Left renal pelvis (tissue), 4 donors: ENCODE measurements at places on chromosomes 6 and 20. TPM values are rescaled to one million over a fixed set of nuclear protein-coding genes. Genes with fewer than 3 reads are reported as not detected.
A peak's percentile ranks its signal among the peaks of the same experiment; 100 is the strongest.

GRCh38 chr6:106637717-106638341 lies 8.5 kb downstream of the QRSL1 start:
- DNase-seq, result no peak

DNA sequence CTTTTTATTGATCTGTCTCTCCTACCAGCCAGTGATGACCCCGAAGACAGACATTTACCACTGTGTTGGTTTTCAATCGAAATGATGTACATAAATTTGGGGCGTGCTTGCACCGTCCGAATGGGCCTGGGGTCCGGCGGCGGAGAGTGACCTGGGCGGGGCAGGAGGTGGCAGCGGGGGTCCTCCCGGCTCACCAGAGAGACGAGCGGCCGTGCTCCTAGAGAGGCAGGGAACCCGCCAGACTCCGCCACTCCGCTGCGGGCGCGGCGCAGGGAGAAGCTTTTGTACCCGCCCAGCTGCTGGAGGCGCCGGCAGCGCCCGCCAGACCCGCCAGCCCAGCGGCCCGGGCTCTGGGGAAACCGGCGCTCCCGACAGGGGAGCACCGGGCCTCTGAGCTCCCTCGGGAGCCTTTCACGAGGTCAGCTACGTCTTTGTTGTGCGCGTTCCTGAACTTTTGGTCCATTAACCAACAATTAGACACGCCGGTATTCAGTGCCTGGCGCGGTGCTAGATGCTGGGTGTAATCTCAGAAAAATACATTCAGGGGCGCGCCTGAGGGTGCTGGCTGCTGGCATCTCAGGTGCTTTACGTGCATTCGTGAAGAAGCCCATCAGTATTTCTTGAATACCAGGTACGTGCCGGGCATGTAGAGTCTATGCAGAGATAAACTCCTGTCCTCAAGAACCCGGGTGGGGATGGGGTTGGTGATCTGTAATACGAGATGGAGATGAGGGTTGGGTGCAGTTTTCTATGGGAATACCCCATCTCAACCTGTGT lies at the start of gene PGBD1:
Gene PGBD1, plus strand, starts transcription at position 285 of the 777 bp plus-strand sequence. CDS start 2,242 bp downstream, outside the sequence.
- peak; percentile 40 for DNase-seq

GRCh38 chr6:13112921-13113320 lies 215.4 kb downstream of the TBC1D7 start:
- no peak for DNase-seq

The MYB gene
- 1.5 TPM for polyA plus RNA-seq

The CCN6 gene
- polyA plus RNA-seq, result 4.6 TPM

DNA sequence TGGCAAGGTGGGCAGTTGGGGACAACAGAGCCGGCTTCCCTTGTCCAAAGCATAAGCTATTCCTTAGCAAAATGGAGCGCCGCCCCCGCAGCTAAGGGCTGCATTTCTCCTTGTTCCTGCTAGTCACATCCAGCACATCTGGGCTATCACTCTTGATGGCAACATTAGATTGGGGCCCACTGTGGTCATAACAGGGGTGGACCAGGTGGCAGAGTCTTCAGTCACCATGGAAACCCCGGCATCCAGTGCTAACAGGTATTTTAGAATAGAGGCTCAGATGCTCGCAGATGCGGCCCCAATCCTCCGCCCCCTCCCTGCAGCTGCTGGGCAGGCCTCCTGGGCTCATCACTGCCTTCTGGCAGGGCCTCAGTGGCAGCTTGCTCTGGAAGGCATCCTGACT lies 168.2 kb upstream of the PROKR2 start:
- no peak for DNase-seq

- DNase-seq, result no peak
These were observed 834.2 kb downstream of the KIF16B start for GRCh38 chr20:15739035-15739434.

The TFAP2A gene
- polyA plus RNA-seq, result 42.6 TPM

DNA sequence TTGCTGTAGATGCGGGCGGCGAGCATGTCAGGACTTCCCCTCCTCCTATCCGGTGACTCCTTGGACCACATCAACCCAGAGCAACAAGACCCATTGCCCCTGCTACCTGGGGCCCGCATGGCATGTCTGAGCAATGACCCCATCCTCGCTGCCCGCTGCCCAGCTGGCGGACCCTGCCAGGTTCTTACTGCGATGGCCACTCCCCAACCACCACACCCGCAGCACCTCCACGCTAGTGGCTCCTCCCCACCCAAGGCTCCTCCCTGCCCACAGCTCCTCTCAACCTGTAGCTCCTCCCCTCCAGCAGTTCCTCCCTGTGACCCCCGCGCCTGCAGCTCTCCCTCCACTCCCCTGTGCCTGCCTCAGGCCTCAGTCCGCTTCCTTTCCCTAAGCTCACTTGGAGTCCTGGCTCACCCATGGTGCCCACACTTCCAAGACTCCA lies 17.6 kb upstream of the SERPINB9 start:
- no peak for DNase-seq

DNA sequence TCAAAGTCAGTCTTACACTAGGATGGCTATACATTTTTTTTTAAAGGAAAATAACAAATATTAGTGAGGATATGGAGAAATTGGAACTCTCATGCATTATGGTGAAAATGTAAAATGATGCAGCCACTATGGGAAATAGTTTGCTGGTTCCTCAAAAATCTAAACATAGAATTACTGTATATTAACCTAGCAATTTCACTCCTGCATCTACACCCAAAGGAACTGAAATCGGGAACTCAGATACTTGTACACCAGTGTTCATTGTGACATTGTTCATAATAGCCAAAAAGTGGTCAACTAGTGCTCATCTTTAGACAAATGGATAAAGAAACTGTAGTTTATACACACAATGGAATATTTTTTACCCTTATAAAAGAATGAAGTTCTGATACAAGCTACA lies 110.7 kb downstream of the UTRN start:
- no peak for DNase-seq

GRCh38 chr20:48956052-48956451 lies 34.5 kb downstream of the ARFGEF2 start:
- DNase-seq, result no peak

The MYT1 gene
- polyA plus RNA-seq, result 0.79 TPM

The SLC17A3 gene
- polyA plus RNA-seq, result 0.89 TPM

The PTCRA gene
- not detected for polyA plus RNA-seq

DNA sequence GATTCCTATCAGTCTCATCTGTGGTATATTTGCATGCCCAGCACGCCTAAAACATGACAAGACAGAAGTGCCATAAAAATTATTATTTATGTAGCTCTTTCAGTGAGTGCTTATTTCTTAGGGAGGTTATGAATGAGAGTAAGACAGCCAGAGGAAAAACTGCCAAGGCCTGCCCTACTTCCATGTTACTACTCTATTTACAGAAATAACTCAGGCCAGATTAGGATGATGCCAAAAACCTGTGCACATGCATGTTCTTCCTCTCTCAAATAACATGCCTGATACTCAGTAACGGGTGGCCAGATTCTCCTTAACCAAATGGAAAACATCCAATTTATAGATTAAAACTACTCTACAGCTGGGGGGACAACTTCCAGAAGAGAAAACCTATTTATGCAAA lies 45.7 kb downstream of the ILRUN start:
- DNase-seq, result no peak

The MICB gene
- 1.0 TPM for polyA plus RNA-seq

GRCh38 chr6:134079406-134079921 lies 27.0 kb upstream of the SLC2A12 start:
- DNase-seq, result no peak

The HLA-DRB1 gene
- 55.2 TPM for polyA plus RNA-seq

The PPP1R3G gene
- polyA plus RNA-seq, result 2.2 TPM

The VGLL2 gene
- not detected for polyA plus RNA-seq

The OR2B6 gene
- 0.26 TPM for polyA plus RNA-seq

- no peak for DNase-seq
These were observed 60.9 kb downstream of the SULF2 start for GRCh38 chr20:47724396-47724795.

GRCh38 chr6:33168284-33168601 lies 24.0 kb downstream of the COL11A2 start:
- DNase-seq, result no peak

GRCh38 chr6:24284006-24284405 lies 73.9 kb downstream of the DCDC2 start:
- no peak for DNase-seq

DNA sequence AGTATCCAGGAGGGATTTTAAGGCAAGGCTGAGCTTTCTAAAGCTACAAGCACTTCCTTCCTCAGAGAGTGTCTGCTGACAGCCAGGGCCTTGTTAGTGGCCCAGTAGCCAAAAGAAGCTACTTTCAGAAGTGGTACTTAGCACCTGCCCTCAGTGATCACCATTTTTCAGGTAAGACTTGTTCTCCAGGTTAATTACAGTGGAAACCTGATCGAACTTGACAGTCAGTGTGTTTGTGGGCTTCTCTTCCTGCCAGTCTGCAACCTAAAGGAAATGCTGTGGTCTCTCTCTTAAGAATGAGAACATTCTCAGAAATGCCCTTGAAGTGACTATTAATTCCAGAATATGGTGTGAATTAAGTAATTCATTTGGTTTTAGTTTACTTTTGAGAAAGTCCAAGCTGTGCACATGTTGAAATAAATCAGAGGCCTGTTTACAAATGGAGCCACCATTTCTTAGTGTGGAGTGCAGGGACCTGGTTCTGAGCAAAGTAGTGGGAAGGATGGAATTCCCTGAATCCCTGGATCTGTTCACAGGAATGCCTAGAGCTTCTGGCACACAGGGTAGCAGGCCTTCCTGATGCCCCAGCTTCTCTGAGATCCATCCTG lies 185.3 kb upstream of the AGPAT4 start:
- no peak for DNase-seq
